Activated T-cell treated with anti-CD3 and anti-CD28 coated beads for 48 hours (primary cell): ENCODE measurements at places on chromosomes 13 and 19.

GRCh38 chr13:35470671-35471661 is 5.5 kb downstream of the MAB21L1 start:
- DNase-seq = no peak

- no peak for DNase-seq
Observed at GRCh38 chr19:50497022-50497405, 14.0 kb downstream of the JOSD2 start.

DNA sequence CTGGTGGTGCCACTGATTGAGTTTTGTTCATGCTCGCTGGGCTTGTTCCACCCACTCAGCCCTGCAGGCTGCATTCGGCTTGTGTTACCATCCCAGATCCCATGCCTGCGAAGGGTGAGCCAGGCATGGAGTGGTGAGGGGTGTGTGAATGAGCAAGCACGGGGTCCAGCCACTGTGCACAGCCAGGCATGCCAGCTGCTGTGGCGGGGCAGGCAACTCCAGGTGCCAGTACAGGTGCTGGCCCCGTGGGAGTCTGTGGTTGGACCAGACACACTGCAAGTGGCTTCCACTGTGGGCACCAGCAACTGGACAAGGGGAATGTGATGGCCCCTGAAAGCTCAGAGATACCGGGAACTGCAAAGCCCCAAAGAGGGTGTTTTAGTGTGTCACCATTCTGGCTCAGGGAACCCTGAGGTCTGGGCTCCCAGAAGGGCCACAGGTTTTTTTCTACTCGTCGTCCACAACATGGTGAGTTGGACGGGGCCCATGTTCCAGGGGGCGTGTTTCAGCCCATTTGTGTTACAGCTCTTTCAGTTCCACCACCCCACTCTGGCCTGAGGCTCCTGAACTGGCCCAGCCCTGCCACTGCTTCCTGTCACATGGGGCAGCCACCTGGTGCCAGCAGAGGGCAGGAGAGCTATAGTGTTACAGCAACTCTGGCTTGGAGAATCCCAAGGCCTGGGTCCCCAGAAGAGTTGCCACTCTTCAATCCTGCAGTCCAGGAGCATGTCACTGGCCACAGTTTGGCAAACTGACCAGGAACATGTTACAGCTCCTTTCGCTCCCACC is 217.0 kb upstream of the OBI1 start:
- DNase-seq = peak; percentile 2

GRCh38 chr13:94303644-94304174 is 175.8 kb downstream of the DCT start:
- no peak for DNase-seq

DNA sequence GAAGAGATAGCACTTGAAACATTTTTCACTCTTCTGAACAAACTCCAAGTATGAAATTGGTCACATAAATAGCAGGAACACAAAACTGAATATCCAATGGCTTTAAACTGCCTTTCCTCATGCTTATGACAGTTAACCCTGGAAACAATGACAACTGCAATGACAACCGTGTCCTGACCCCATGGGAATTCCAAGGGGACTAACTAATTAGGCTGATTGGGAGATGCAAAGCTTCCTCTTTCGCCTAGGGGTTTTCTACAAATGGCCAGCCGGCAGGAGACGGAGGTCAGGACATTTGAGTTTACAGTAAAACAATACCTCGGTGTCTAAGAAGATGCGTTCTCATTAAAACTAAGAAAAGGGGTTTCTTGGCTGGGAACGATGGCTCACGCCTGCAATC is 53.0 kb upstream of the URAD start:
- DNase-seq = no peak

GRCh38 chr13:25922376-25922775 is 129.4 kb downstream of the SHISA2 start:
- no peak for DNase-seq

- no peak for DNase-seq
Observed at GRCh38 chr13:36461506-36461905, 29.2 kb downstream of the CCNA1 start.

GRCh38 chr19:51079481-51080110 is 3.1 kb downstream of the KLK14 start:
- no peak for DNase-seq

DNA sequence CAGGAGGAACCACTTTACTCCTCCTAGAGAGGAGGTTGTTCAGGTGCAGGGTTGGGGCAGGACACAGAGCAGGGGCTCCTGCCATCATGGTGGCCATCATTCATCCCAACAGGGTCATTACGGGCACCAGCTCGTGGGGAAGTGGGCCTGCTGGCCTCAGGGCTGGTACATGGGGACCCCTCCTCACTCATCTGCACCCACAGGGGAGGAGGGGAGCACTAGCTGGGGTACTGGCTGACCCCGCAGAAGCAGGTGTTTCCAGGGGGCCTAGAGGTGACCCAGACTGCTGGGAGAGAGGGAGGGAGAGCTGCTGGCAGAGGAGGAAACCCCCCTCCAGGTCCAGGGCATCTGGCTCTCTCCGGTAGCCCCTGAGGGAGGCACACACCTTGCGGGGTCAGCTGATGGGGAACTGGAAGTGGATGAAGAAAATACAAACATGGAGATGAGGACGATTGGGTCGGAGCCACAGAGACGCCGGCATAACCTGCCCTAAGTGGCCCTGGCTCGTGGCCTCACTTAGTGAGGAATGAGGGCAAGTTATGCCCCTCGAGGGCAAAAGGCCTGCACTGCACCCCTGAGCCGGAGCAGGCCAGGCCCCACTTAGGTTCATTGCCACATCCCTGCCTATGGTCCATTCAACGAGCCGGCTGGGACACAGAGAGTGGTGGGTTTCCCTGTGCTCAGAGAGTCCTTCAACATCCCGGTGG is 76.2 kb downstream of the SOX1 start:
- no peak for DNase-seq

DNA sequence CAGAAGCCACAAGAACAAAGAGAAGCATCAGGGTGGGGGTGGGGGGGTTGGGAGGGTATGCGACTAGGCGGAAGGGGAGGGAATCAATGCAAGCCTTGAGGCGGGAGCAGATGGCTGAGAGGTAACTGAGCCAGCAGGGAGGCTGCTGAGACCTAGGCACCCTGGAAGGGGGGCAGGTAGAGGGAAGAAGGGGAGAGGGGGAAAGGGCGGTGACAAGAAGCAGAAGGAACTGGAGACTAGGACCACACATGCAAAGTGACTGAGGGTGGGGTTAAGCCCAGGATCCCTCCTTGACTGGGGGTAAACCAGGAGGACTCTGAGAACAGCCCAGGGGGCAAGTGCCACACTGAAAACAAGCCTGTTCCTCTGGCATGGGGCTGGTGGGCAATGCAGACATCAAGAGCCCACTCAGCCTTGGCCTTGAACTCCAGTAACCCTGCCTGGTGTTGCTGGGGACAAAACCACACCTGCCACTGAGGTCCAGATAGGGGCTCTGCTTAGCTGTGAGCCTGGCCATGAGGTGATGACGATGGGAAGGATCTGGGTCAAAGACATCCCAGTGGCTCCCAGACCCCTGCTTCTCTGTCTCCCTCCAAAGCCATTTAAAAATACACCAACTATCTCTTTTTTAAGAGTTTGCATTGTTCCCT is 20.3 kb downstream of the OPA3 start:
- DNase-seq = no peak

DNA sequence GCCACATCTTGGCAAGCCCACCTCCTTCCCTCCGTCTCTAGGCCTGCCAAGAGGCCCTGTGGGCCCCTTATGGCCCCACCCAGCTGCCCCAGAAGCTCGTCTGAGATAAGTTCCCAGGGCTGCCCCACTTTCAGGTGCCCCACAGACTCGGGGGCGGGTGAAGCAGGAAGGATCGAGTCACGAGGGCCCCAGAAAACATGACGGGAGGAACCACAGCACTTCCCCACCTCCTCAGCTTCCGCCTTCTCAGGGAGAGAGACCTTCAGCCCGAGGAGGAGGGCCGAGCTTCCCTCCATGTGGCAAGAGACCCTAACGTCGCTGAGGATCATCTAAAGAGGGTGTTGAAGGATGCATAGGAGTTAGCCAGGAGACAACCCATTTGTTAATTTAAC is 4.5 kb upstream of the IL12RB1 start:
- DNase-seq = peak; percentile 78

GRCh38 chr13:20404488-20405222 is 121.0 kb downstream of the CRYL1 start:
- DNase-seq = no peak

DNA sequence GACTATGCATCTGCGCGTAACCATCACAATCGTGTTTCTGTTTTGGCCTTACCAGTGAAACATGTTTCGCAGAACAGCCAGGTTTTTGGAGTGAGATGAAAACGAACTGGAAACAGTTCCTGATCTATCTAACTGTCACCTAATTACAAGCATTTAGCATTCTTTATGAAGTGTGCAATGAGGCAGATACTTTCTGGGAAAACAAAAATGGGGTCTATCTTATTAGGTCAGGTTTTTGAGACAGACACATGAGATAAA is 182.8 kb downstream of the LMO7 start:
- DNase-seq = no peak

DNA sequence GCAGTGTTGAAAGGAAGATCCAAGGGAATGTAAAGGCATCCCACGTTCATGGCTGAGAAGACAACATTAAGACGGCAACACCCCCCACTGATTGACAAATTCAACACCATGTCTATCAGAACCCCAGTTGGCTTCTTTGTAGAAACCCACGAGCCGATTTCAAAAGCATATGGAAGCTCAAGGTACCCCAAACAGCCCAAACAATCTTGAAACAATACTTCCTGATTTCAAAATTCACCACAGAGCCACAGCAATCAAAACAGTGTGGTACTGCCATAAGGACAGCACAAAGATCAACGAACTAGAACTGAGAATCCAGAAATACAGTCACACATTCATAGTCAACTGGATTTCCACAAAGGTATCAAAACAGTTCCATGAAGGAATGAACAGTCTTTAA is 6.2 kb downstream of the MIER2 start:
- no peak for DNase-seq

DNA sequence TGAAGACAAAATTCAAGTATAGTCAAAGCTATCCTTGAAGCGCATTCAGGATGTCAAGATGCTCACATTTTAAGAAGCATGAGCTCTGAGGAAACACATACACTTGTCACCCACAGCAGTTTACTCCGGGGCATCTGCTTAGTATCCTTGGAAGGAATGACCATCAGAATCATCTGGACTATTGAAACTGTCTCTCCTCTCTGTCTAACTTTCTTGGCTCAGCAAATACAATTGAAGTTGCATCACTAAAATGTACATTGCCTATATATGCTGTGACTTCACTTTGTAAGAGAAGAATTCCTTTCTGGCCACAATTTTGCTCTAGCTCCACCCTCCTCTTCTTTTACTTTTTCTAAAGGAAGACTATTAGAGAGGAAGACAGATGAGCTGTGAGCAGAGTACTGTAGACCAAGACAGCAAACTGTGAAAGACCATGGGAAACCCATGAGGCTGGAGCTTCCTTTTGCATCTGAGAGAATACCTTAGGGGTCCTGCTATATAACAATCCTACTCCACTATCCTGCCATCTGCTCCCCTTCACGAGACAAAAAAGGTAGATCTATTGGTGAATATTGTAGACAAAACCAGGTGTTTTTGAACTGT is 906.3 kb downstream of the PCDH9 start:
- no peak for DNase-seq

DNA sequence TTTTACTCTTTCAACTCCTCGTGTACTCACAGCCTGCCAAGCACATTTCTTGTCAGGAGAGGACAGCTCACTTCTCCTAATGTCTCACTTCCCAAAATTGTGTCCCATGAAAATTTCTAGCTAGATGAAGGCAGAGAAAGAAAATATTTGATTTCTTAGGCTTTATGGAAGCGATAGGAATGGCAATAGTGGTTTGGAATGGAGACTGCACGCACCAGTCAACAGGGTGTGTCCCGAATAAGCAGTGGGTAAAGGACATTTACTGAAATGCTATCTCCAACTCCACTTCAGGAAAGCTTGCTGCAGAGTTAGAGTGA is 321 bp upstream of the ZNF222 start:
- no peak for DNase-seq

- DNase-seq = no peak
Observed at GRCh38 chr13:20378721-20379120, 146.6 kb upstream of the GJB6 start.

GRCh38 chr13:94550062-94550738 is 45.8 kb downstream of the TGDS start:
- DNase-seq = no peak

GRCh38 chr19:46931202-46931601 is 70.4 kb downstream of the ARHGAP35 start:
- DNase-seq = no peak

- no peak for DNase-seq
Observed at GRCh38 chr19:41324921-41325639, 15.1 kb downstream of the CCDC97 start.

- peak; percentile 82 for DNase-seq
Observed at GRCh38 chr19:19540715-19541515, 2.9 kb downstream of the CILP2 start.
